ENCODE measurements at places on chromosomes 1 and 21. TPM values are rescaled to one million over a fixed set of nuclear protein-coding genes. Genes with fewer than 3 reads are reported as not detected.
A peak's percentile ranks its signal among the peaks of the same experiment; 100 is the strongest.

The IL19 gene
- 1.7 TPM for total RNA-seq

The PLPPR5 gene
- not detected for total RNA-seq

The PDE4B gene
- 52.8 TPM for total RNA-seq

The AIRE gene
- not detected for total RNA-seq

The DYNLT5 gene
- 1.7 TPM for total RNA-seq

The LIN9 gene
- 4.2 TPM for total RNA-seq

DNA sequence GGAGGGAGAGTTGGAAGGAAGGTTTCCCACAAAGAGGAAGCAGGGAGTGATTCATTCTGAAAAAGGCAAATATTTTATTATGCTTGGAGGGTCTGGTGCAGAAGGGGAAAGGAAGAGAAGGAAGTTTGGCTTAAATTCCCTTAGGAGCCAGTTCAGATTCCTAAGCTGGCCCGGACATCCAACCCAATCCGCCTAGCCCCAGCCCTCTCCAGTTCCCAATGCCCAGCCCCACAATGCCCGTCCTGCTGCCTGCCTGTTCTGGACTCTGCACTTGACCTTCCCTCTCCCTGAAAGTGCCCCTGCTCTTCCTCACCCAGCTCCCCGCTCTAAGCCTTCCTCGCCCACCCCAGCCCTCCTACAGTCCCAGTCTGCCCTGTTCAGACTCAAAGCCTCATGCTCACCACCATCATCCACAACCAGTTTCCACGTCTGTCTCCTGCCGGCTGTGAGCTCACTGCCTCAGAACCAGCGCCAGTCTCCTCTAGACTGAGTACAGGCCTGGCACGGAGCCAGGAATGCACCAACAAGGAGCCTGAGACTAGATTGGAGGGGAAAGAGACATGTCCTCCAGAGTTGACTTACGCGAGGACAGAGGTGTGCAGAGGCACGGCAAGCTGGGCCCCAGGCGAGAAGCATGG, 18.9 kb downstream of the CAPN2 start:
- peak; percentile 71 for DNase-seq

GRCh38 chr1:110765640-110766335, 91.0 kb upstream of the KCNA3 start:
- DNase-seq, result peak; percentile 54

DNA sequence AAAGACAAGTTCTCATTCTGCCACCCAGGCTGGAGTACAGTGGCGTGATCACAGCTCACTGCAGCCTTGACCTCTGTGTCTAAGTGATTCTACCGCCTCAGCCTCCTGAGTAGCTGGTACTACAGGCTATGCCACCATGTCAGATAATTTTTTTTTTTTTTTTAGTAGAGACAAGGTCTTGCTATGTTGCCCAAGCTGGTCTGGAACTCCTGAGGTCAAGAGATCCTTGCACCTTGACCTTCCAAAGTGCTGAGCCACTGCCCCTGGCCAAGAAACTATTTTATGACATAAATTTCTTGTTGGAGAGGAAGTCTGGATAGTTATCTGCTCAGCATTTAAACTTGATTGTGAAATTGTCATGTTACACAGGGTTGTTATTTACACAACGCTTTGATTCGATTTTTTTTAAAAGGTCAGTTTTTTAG, 2.1 kb downstream of the SCCPDH start:
- peak; percentile 72 for DNase-seq

GRCh38 chr1:8989821-8990220, 36.4 kb downstream of the SLC2A7 start:
- DNase-seq, result peak; percentile 20

DNA sequence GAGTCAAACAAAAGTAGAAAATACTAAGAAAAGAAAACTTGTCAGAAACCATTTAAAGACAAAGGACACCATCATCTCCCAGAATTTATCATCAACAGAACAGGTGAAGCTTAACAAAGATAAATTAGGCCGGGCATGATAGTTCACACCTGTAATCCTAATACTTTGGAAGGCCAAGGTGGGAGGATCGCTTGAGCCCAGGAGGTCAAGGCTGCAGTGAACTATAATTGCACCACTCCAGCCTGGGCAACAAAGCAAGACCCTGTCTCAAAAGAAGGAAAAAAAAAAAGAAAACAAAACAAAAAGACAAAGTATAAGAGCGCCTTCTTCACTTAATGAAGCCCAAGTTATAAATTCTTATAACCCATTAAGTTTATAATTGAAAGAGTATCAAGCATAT, 25.6 kb downstream of the RERE start:
- no peak for DNase-seq

DNA sequence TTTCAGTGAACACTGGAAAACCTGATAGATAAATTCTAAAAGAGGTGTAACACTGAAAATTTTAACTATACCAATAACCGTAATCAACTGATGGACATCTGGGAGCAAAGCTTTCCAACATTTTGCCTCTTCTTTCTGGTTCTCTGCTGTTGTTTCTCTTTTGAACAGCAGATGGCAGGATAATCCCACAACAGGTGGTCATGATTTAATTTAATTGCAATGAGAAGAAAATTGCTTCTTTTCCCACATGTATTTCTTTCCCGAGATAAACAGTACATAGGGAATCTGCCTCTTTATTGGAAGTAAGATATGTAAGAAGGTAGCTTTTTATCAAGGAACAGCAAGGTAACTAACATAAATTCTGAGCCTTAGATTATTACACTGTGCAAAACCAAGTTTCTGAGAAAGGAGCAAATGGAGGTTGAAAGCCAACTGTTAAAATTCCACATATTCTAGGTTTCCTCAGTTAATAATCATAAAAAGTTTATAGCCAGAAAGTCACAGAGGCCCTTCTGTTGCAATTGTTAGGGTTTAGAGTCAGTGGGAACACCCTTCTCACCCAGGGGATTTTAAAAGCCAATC, 72.9 kb downstream of the RPS6KA1 start:
- DNase-seq, result peak; percentile 75

GRCh38 chr1:20657024-20657423, 4.1 kb downstream of the DDOST start:
- DNase-seq, result no peak

GRCh38 chr1:184866991-184867788, 107.1 kb downstream of the NIBAN1 start:
- peak; percentile 90 for DNase-seq

DNA sequence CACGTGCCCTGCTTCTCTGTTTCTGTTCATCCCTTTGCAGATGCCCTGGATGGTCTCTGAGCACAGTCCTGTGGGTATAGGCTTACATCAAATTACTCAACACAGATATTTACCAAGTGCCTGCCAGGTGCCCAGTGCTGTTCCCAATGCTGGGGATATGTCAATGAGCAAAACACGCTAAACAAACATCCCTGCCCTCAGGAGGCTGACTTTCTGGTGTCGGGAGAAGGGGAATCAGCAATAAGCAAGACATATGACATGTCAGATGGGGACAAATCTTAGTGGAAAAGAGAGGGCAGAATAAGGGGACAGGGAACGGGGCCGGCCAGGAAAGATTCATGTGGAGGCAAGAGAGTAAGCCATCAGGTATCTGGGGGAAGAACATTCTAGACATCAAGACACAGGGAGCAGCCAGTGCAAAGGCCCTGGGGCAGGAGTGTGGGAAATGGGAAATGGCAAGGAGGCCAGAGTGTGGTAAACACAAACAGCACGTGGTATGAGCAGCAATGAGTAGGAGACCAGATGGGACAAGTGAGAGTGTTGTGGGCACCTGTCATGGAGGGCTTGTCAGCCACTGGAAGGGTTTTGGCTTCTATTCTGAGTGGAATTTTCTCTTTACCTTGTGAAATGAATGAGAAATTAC, 160.2 kb upstream of the KAZN start:
- no peak for DNase-seq

DNA sequence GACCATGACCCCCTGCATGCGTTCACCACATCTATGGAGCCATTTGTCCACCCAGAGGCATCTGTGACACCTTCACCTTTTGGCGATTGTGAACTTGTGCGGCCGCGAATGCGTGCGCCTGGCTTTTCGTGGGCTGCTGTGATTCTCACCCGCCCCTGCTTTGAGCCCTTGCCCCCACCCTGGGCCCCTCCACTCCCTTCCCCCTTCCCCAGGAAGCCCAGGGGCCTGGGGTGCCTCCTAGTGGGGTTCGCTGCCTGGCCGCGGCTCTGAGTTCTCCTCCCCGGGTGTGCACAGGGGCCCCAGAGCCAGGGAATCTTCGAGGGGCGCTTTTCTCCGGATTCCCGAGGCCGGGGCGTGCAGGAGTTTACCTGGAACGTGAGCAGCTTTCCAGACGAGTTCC, 97.9 kb upstream of the ACTRT2 start:
- no peak for DNase-seq

DNA sequence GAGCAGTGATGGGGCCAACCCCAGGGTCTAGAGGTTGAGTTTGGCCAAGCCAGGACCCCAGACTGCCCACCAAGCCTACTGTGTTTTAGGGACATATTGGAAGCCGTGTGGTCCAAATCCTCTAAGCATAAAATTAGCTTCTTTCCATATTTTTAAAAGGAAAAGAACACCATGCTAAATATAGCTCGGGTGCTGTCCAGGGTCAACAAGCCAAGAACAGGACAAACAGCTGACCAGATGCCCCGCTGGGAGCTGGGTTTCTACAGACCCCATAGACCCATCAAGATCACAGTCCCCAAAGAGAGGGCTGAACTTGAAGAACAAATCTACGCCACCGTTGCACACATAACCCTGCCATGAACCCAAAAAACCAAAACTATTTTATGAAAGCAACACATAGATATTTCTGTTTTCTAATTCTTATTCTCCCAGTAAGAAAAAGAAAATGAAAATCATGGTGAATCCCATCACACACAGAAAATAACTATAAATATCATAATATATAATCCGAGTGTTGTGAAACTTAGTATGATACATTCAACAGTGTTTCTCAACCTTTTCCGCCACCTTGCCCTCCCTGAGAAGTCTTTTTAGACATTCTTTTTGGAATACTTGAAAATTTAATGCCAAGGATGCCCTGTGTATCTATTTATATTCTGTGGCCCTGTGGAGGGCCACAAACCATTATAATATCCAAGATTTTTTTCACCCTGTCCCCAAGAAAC, 36.2 kb upstream of the FHAD1 start:
- DNase-seq, result peak; percentile 53

DNA sequence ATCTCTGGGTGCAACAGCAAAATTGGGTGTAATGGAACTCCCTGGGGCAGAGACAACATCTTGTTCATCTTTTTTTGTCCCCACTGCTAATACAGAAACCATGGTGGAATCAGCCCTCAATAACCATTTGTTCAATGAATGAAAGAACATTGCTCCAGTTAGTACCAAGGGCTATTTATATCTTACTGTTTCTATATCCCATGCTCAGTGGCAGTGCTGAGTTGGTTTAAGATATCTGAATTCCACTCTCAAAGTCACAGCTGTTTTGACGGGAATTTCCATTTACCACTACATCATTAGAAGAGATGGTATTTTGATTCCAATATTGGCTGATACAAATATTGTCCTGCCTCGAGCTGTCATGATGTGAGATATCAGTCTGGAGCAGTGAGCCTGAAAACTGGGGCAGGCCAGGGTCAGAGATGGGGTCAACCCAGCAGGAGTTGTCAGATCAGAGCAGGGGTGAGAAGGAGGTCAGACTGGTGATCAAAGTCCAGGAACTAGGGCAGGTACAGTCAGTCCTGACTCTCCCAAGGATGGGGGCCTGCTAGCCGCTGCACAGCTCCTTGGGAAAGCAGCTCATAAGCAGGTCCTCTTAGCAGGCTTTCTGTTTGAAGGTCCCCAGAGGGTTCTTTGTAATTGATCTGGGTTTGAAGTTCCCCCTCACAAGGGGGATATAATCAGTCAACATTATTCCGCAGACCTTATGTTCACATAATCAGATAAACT, 5.8 kb upstream of the PHC2 start:
- DNase-seq, result no peak

DNA sequence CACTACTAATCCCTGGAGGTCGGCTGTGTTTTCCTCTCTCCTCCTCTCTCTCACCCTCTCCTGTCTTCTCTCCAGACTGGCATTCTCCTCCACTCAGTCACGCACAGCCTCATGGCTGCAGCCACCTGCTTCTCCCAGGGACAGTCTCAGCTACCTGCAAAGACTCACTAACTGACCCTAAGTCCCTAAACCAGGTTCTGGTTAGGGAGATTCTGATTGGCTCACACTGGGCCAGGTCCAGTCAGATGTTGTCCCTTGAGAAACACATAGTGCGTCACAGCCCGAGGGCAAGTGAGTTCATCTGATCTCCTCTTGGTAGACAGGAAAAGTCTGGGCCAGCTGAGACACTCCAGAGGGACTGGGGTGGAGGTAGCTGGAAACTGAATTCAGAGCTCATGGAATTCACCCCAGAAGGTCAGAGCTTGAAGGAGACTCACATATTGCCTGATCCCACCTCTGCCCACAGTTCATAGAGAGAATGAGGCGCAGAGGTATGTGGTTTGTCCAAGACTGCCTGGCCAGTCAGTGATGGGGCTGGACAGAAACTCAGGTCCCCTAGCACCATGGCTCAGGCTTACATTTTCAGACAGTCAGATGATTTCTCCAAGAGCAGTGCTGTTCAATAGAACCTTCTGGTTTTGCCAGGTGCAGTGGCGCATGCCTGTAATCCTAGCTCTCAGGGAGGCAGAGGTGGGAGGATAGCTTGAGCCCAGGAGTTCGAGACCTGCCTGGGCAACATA, 40.4 kb upstream of the RPL11 start:
- DNase-seq, result peak; percentile 74

- DNase-seq, result peak; percentile 55
Measured at GRCh38 chr1:200376528-200376927, 33.3 kb downstream of the ZNF281 start.

DNA sequence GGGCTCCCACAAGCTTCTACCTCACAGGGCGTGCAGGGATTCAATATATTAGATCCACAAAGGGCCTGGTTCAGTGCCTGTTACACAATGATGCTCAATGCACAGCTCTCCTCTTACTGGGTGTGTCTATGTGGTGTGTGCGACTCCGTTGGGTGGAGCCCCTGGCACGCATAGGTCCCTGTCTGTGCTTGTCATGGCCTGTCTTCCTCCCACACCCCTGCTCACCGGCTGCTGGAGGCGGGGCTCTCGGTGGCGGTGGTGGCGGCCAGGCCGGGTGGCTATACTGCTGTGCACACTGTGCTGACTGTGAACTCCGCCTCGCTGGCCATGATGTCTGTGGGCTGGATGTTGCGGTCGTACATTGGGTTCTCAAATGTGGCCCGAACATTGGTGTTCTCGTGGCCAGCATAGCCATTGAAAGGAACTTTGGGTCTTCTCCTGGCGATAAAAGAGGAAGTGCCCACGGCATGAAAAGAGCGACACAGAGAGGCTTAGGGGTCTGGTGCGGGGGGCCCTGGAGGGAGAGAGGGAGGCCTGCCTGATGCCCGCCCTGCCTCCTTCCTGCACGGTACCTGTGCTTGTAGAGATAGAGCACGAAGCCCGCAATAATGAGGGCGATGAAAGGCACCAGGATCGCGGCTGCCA, 46.9 kb downstream of the ZSCAN20 start:
- no peak for DNase-seq
